NCI-H1694 treated with DMSO at 0.1 percent for 48 hours (cell line): ENCODE measurements at places on chromosomes 2 and 18.
A peak's percentile ranks its signal among the peaks of the same experiment; 100 is the strongest.

GRCh38 chr2:202555356-202555755 is 79.4 kb upstream of the FAM117B start:
- DNase-seq: no peak

GRCh38 chr18:9135912-9136314 is 668 bp upstream of the ANKRD12 start:
- DNase-seq: no peak

GRCh38 chr2:219434468-219434717 is 250 bp upstream of the SPEG start:
- no peak for DNase-seq

- DNase-seq: peak; percentile 56
Observed at GRCh38 chr2:202278944-202279343, 13.4 kb downstream of the NOP58 start.

DNA sequence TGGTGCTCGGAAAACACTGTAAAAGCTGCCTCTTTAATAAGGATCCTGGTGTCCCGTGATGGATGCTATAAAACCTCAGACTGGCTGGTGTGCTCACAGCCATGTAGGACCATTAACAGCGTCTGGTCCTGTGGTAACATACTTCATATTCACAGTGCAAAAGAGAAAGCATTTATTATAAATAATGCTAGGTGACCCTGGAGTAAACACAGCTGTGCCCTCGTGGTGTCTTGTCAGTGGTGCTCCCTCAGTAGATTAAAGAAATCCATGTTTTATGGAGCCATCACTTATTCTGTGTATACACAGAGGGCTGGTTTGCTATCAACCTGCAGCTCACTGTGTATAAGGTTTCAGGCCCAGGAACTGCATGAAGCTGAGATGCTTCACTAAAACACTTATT is 106.9 kb downstream of the CDK15 start:
- DNase-seq: no peak

DNA sequence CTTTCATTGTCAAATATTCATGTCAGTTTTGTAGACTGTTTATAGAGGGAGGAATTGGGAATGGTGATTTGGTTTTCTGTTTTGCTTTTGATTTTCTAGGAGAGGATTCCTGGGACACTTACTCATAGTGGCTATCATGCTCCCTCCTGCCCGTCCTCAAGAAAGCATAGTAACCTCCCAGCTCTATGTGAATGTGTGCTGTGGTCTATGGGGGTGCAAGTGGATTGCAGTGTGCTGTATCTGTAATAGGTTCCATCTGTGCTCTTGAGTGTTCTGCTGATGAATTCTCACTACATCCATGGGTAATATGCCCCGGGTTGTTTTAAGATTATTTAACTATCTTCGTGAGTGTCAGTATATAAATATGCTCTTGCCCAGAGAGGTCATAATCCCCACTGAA is 811.3 kb downstream of the CNTNAP5 start:
- no peak for DNase-seq

GRCh38 chr18:28183418-28184078 is 6.6 kb upstream of the CDH2 start:
- DNase-seq: no peak

- DNase-seq: no peak
Observed at GRCh38 chr2:127256381-127256780, 36.3 kb upstream of the CYP27C1 start.

DNA sequence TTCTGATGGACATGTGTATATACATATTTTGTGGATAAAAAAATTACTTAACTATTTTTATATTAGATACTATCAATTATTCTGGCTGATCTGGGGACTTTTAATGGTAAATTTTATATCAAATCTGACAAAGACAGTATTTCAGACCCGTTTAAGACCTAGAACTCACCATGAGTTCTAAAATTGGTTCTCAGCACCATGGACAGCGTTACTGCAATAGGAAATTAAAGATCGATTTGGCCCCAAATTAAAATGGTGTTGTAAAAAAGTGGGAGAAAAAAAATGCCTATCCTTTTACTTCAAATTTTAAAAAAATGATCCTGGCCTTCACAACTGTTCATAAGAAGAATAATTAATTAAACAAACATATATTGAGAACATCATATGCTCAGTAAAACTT is 919 bp upstream of the SCN2A start:
- no peak for DNase-seq

DNA sequence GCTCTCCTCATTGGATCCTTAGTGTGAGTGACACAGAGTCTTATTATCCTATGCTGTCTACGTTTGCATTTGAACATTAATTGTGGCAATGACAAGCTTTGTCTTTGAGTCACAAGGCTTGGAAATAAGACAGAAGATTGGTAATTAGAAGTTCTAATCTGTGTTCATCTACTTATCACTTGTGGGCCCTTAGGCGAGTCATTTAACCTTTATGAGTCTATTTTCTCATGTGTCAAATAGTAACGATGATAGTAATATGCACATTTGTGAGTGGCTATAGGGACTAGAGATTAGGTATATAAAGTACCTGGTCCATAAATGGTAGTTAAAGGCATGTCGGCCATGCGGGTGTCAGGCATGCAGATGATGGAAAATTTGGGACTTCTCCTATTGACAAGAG is 105.6 kb upstream of the NABP1 start:
- DNase-seq: no peak

GRCh38 chr18:72895548-72895947 is 27.8 kb upstream of the NETO1 start:
- no peak for DNase-seq

DNA sequence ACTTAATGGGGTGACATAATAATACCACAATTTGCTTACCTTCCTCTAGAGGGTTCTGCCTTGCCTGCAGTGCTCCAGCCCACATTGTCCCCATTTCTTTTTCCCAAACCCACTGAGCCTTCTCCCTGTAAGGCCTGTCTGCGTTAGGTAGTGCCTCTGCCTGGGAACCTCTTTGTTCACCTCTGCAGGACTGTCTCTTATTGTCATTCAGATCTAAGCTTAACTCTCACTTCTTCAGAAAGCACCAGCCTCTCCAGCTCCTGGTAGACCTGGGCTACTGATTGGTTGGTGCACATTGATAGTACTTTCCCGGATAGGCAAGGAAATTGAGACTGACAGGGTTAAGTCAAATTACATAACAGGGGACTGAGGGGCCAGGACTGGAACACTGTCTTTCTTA is 49.1 kb downstream of the CCDC85A start:
- DNase-seq: no peak

DNA sequence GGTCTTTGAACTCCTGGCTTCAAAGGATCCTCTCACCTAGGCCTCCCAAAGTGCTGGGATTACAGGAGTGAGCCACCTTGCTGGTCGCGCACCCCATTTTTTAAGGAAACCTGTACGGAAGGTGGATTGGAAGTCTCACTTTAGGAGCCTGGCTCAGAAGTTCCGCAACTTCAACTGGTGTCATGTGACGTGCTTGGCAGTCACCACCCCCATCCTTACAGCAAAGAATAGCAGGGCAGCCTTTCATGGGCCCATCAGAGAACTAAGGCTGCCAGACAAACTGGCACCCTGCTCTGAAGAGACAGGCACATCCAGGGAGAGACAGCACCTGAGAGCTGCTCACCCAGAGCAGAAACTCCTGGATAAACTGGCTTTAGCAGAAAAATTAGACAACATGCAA is 3.3 kb upstream of the SLC66A2 start:
- no peak for DNase-seq

DNA sequence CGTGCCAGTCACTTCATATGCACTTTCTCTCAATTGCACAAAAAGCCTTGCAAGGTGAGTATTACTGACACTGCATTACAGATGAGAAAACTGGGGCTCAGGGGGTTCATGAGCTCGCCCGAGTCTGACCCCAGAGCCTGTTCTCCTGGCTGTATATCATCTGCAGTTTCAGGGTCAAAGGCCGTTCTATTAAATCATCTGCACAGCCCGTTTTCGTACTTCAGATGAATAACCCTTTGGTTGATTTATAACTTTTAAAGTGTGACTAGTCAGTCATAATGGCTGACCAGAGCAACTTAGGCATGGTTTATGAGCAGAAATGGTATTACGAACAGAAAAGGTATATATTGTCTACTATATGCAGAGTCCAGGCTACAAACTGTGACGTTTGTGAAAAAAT is 35.3 kb upstream of the NPAS2 start:
- DNase-seq: no peak

DNA sequence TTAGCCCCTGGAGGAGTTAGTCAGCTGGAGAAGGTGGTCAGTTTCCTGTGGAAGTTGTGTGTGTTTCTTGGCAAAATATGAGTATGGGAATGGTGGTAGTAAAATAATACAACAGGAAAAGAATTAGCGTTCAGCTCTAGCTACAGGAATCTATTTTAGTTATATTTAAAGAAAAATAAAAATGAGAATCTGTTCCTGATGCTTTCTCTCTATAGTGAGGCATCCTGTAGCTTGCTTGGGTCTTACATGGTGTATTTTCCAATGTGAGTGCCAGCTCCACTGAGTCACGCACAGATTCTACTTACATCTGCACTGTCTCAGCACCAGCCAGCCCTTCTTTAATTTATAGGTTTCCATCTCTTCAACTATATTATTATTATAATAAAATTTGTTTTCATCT is 132.2 kb downstream of the BIRC6 start:
- DNase-seq: no peak

- peak; percentile 66 for DNase-seq
Observed at GRCh38 chr18:56869189-56869777, 218.1 kb downstream of the WDR7 start.

- no peak for DNase-seq
Observed at GRCh38 chr2:8729939-8730338, 48.1 kb downstream of the ID2 start.

DNA sequence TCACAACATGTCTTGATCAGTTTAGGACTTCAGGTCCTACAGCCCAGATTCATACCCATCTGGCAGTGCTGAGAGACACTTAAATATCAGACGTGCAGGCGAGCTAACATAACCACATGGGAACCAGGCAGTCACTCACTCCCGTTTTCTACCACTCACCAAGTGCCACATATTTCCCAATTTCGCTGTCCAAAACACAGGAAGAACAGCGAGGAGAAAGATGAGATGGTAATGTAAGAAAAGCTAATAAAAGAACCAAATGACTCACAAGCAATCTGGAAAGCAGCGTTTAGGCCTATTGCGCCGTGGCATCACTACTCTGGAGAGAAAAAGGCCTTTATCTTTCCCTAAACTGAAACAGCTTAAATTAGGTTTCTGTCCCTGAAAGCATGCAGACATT is 647.8 kb upstream of the SLC39A10 start:
- DNase-seq: no peak

- no peak for DNase-seq
Observed at GRCh38 chr2:237596520-237597195, 6.1 kb upstream of the RAB17 start.

GRCh38 chr18:25853691-25854433 is 236.6 kb downstream of the SS18 start:
- no peak for DNase-seq

DNA sequence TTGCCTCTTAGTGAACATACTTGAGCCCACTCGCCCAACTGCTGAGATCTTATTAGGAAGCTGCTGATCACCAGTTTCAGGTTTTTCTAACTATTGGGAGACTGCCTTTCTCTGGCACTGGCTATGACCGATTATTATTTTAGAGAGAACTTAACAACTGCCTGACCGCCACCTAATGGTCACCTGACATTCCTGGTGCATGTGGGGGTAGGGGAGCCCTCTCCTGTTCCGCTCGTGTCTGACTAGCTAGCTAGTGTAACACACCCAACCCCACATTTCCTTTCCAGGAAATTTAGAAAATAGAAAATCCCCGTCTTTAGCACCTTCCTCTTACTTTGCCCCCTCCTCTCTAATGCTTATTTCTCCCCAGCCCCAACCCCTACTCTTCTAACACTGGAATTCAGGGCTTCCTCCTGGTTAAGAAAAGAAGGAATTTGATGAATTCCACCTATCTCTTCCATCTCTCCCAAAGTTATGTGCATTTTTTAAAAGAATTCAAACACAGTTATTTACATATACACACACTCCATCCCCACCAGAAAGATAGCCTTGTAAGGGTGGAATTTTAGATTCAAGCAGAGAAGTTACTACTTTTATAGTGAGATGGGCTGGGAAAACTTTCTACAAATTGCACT is 19.4 kb upstream of the DNER start:
- DNase-seq: no peak

- DNase-seq: no peak
Observed at GRCh38 chr2:49175831-49176230, 21.5 kb upstream of the FSHR start.

DNA sequence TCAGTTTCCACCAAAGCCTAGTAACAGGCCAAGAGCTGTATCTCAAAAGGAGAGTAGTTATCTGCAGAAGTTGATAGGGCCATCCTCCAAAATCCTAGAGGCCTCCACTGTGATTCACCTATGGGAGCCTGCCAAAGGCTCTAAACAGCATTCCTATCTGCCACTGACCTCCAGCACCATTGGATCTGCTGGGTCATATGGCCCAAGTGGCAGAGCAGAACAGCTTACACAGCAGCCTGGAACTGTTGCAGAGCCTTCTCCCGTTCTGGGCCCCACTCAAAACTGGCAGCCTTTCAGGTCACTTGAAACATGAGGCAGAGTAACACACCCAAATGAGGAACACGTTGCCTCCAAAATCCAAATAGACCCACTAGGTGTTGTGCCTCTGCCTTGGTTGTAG is 345.2 kb upstream of the RND3 start:
- no peak for DNase-seq

GRCh38 chr2:45964906-45965305 is 313.4 kb downstream of the PRKCE start:
- no peak for DNase-seq

GRCh38 chr2:174606336-174606735 is 8.7 kb upstream of the WIPF1 start:
- no peak for DNase-seq

DNA sequence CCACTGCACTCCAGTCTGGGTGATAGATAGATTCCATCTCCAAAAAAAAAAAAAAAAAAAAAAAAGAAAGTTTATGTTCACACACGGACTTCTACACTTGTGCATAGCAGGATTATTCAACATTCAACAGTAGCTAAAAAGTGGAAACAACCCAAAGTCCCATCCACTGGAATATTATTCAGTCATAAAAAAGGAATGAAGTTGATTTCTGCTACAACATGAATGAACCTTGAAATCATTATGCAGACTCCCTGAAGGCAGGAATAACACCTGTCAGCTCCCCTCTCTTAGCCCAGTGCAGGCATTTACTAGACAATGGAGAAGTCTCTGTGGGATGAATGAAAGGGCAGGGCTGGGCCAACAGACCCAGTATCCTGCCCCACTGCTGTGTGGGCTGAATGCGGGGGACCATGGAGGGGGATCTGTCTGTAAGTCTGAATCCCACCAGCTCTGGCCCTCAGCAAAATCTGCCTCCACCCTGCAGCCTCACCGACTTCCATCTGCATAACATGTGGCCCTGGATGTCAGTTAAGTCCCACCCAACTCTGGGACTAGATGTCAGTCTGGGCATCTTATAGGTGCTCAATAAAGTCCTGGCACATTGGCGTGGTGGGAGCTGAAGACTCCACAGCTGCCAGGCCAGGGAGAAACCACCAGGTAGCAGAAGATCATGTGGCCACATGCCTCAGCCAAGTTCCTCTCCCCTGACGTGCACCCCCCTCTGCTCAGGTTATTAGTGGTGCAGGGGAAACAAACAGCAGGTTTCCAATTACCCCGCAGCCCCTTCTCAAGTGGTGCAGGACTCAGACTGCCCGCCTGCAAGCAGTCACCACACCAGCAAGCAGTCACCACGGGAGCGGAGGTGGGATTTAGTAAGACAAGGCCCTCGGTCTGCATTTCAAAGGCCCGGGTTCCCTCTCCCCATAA is 8.9 kb downstream of the ZFP36L2 start:
- no peak for DNase-seq
